ENCODE measurements at places on chromosomes 3 and 15.

- no peak for DNase-seq
Observed at GRCh38 chr3:15241341-15241740, 35.3 kb downstream of the CAPN7 start.

GRCh38 chr3:107679921-107680320 is 157.2 kb downstream of the BBX start:
- DNase-seq, result no peak

DNA sequence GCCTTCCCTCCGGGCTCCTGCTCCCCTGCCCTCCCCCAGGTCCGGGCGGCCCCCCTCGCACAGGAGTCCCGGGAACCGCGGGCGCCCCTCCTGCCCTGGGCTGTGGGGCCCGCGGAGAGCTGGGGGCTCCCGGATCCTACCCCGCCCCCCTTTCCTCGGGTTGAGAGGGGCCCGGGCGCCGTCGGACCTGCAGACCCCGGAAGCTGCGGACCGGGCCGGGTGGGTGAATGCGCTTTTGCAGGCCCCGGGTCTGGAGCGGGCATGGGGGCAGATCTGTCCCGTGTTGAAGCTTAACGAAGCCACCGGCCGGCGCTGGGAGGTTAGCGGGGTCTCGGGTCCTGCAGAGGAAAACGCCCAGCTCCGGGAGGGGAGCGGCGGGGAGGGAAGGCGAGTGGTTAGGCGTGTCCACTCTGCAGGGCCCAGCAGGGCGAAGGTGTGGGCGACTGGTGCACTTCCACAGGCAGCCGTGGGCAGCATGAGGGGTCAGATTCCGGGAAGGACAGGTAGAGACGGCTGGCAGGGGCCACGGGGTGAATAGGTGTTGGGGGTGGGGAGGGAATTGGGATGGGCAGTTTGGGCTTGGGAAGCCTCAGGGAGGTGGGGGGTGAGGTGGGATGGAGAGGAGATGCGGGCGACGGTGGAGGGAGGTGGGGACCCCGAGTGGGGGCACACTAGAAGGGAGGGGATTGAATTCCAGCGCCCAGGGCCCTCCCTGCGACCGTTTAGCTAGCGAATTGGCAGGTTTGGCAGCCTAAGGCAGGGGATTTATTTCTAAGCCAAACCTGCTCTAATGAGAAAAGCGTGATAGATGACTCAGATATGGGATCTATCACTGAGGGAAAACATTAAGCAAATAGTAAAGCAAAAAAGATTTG is 635 bp downstream of the CD276 start:
- no peak for DNase-seq

DNA sequence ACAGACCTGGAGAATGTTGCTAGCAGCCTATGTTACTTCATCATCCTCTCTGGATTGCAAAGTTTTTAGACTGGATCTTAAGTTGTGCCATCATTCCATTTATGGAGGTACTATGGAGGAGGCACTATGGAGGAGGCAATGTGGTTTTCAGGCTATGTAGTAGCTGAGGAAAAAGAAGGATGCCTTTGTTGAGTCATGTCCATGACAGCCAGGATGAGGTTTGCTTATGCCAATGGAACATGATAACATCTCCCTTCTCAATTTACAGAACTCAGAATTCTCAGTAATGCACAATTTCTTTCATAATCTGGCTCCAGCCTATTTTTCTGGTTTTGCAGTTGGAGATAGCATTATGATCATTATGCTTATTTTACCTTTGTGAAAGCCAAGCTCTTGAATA is 65.9 kb upstream of the TMEM108 start:
- DNase-seq, result no peak

- DNase-seq, result no peak
Observed at GRCh38 chr3:29537889-29538609, 257.2 kb downstream of the RBMS3 start.

DNA sequence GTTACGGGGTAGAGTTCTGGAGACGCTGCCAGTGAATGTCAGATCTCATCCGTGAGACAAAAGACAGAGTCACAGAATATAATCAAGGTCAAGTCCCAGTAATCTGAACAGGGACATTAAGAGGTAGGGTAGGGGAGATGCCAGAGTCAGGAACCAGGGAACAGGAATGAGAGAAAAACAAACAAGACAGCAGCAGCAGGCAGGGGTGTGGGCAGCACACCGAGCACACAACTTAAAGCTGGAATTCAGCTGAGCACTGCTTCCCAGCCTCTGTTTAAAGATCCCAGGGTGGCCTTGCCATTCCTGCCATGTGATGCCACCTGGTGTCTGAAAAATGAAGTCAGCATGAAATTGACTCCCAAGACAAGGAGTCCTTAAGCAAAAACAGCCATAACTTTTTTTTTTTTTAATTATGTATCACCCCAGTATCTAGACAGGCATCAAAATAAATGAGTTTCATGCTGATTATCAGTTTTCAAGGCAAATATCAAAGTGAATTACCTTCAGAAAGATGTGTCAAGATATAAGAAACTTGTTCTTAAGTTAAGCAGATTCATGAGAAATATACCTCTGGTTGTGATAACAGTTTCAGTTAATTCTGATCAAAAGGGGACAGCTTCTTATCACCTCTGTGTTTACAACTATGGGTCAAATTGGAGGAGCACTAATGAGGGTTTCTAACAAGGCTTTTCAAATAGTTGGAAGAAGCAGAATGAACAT is 203.7 kb downstream of the SLC9A9 start:
- no peak for DNase-seq

GRCh38 chr3:445960-446359 is 249.4 kb downstream of the CHL1 start:
- no peak for DNase-seq

GRCh38 chr15:100448481-100448880 is 80.3 kb downstream of the CERS3 start:
- DNase-seq, result no peak

- DNase-seq, result no peak
Observed at GRCh38 chr15:66700412-66700801, 1.6 kb upstream of the SMAD6 start.

- DNase-seq, result no peak
Observed at GRCh38 chr3:69343875-69344274, 42.0 kb downstream of the FRMD4B start.

- no peak for DNase-seq
Observed at GRCh38 chr3:160130071-160130470, 95.2 kb upstream of the C3orf80 start.

DNA sequence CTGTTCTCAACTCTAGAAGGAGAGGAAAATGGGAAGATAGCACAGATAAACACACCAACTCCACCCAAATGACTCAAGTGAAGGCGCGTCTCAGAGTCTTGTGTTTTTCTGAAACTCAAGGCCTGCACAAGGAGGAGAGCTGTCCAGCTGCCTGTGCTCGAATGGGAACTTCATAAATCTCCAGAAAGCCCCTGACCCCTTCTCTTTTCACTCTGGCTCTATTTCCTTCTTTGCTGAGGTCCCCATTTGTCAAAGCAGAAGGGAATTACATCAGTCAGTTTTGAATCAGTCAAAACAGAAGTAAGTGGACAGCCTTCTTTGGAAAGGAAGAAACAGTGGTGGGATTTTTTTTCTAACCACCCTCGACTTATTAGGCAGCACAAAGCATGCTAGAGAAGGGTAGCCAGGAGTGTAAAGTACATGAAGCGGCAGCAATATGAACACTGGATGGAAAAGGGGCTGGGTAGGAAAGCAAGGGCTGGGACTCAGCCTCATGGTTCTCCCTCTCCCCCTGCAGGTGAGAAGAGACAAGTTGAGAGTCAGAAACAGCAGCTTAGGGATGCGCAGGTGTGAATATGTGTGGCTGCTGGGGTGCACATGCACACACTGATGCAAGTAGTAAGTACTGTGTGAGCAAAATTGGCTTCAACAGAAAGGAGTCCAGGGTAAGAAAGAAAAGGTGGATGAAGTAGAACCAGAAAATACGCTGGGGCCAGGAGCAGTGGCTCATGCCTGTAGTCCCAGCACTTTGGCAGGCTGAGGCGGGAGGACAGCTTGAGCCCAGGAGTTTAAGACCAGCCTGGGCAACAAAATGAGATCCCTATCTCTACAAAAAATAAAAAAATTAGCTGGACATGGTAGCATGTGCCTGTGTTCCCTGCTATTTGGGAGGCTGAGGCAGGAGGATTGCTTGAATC is 36.6 kb upstream of the MAGEF1 start:
- no peak for DNase-seq

GRCh38 chr15:45921376-45921775 is 286.5 kb downstream of the SQOR start:
- DNase-seq, result no peak

- DNase-seq, result no peak
Observed at GRCh38 chr3:103614719-103615118, 1179.9 kb downstream of the ZPLD1 start.

GRCh38 chr15:69305204-69305931 is 6.7 kb downstream of the PAQR5 start:
- DNase-seq, result no peak

- no peak for DNase-seq
Observed at GRCh38 chr15:26634319-26634718, 138.5 kb downstream of the GABRB3 start.

All from C1 segment of cervical spinal cord (tissue), 14 donors.